ENCODE measurements at places on chromosomes 11 and 22.

GRCh38 chr11:2266586-2267305 lies 3.6 kb downstream of the ASCL2 start:
- DNase-seq: no peak

DNA sequence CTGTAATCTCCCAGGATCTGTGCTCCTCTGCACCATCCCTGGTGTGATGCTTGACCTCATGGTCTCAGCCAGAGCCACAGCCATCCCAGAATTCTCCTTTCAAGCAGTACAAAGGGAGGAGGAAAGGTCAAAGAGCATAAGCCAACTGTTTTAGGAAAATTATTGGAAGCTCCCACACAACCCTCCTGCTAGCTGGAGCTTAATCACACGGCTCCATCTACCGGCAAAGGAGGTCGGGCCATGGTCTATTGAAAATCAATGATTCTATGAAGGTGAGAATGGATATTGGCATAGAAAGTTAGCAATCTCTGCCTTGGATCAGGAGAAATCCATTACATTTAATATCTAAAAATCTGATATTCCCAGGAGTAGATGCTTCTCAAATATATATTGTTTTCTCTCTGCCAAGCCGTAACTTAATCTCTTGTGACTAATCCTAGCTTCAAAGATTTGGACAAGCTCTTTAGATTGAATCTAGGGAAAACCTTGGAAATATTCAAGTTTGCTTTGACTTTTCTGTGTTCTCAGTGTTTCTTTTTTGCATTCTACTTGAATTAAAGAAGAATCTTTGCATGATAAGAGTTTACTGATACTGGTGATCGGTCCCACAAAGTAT lies 259.6 kb downstream of the NTM start:
- no peak for DNase-seq

GRCh38 chr11:45901626-45902025 lies 5.4 kb downstream of the FREY1 start:
- no peak for DNase-seq

- DNase-seq: no peak
These were observed 35.4 kb upstream of the GRK2 start for GRCh38 chr11:67230886-67231285.

DNA sequence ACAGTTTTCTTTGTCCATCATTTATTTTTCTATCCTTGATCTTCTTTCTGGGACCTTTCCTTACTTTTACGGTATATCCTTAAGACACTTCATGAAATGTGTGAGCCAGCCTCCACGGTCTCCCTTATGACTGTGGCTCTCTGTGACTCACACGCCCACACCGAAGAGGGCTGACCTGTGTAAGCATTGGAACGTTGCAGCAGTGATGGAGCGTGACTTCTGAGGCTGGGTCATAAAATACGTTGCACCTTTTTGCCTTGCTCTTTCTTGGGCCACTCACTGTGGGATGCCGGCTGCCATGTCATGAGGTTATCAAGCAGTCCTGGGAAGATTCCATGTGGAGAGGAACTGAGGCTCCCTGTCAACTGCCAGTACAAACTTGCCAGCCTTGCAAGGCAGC lies 96.3 kb upstream of the RAB1B start:
- no peak for DNase-seq

Measured in progenitor cell of endocrine pancreas (in vitro differentiated cells).